Dermis blood vessel endothelial cell (primary cell): ENCODE measurements at places on chromosomes 3 and 15. TPM values are rescaled to one million over a fixed set of nuclear protein-coding genes. Genes with fewer than 3 reads are reported as not detected.

- DNase-seq: no peak
These were observed 87.8 kb downstream of the CHL1 start for GRCh38 chr3:284322-284721.

The NR1I2 gene
- total RNA-seq: under 0.01 TPM in 1 of 2 replicates, not detected in the other

DNA sequence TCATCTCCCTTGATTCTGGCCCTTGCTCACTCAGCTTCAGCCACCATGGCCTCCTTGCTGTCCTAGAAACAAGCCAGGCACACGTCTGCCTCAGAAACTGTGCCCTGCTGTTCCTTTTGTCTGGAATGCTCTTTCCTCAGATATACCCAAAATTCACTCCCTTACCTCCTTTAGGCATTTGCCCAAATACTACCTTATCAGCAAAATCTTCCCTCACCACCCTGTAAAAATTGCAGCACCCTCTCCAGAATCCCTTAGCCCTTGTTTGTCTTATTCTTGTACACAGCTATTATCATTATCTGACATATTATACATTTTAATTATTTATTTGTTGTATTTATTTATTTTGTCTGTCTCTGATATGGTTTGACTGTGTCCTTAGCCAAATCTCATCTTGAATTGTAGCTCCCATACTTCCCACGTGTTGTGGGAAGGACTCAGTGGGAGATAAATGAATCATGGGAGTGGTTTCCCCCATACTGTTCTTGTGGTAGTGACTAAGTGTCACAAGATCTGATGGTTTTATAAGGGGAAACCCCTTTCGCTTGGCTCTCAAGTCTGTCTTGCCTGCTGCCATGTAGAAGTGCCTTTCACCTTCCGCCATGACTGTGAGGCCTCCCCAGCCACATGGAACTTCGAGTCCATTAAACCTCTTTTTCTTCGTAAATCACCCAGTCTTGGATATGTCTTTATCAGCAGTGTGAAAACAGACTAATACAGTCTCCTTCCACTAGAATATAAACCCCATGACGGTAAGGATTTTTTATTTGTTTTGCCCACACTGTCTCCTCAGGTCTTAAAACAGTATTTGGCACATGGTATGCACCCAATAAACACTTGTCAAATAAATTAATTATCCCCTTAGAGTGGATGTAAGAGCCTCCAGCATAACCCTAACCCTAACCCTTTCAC is 60.0 kb upstream of the STT3B start:
- DNase-seq: no peak

GRCh38 chr15:88716543-88717381 is 77.9 kb downstream of the ISG20 start:
- no peak for DNase-seq

The CCDC80 gene
- 8.5 and 24.3 TPM in 2 replicates for total RNA-seq

DNA sequence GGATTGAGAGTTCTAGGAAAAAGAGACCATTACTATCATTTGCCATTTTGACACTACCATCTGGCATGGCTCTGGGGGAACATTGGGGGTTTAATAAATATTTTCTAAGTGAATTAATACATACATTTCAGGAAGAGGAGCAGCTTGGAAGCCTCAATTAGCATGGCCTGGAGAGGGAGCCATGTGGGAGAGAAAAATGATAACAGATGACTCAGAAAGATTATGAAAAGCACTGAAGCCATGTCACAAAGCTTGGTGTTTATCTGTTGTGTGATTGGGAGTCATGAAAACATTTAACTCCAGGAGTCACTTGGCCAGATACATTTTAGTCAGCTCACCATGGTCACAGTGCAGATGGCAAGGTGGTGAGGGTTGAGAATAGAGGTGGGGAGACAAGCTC is 121.0 kb downstream of the SSR3 start:
- no peak for DNase-seq

- DNase-seq: peak; percentile 89
These were observed 194.3 kb downstream of the BCHE start for GRCh38 chr3:165642761-165643420.
